ENCODE measurements at places on chromosomes 1 and 21.

DNA sequence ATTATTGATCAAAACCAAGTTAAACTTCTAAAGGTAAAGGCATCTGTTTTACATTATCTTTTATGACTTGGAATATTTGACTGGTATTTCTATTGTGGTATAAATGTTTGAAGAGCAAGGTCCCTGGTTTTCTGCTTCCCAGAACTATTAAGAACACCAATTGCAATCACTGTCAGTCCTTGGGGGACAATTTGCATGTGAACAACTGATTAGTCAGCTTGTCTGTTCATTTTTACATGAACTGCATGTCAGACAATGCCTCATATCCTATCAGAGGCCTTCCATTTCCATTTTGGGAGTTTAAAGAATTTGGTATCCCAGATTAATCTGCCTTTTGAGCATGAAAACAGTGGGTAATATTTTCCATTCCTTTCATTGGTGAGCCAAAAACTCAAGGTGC is 654.9 kb upstream of the USP24 start:
- DNase-seq, result no peak

DNA sequence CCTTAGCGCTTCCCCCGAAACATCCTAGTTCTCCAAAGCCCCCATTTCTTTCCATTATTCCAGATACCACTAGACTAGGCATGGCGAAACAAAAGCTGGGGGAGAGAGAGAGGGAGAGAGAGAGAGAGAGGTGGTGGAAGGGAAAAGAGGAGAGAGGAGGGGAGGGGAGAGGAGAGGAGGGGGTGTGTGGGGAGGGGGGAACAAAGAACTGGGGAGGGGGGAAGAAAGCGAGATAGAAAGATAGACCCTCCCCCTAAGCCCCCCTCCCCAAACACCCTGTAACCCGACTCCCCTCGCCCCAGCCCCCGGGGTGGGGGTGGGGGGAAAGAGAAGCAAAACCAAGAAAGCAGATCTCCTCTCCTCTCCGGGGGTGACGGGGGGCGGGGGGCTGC is 352 bp downstream of the MEX3A start:
- no peak for DNase-seq

DNA sequence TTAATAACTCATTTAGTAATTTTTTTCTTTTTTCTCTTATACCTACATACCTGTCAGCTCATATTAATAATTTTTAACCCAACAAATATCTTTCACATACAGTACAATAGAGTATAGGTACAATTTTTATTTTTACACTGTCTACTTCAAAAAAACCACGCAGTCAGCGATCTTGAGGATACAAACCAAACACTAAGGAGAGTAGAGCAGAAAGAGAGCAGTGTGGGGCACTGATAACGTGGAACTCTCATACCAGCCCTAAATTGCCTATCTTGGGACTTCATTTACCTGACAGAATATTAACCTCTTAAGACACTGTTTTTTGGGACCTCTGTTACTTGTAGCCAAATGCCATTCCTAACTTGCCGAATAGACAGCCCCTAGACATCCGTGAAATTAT is 5.5 kb downstream of the TRMT1L start:
- DNase-seq, result no peak

DNA sequence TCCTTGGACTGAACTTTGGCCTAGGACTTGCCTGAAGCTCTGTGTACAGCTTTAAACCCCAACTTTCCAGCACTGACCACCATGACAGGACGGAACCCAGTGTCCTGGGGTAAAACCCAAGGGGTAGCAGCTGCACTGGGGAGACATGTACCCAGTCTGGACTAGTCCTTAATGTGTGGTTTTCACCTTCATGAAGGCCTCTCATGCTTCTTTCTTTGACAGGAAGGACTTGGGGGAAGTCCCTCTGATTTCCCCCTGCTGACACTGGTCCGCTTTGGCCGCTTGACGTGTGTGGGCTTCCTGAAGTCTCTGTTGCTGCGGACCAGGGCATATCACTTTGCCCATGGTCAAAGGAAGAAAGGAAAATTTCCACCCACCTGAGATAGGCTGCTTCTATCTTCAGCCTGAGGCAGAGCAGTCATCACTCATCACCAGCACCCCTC is 66.3 kb upstream of the PRDX6 start:
- DNase-seq, result no peak

DNA sequence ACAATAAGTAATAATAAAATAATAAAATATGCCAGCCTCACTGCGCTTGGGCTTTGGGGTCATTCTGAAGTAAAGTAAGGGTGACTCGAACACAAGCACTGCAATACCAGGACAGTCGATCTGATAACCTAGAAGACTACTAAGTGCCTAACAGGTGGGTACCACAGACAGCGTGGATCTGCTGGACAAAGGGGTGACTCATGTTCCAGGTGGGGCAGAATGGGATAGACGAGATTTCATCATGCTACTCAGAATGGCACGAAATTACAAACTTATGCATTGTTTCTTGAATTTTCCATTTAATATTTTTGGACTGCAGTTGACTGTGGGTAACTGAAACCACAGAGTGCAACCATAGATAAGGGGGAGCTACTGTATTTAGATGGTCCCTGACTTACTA is 221.1 kb upstream of the GREM2 start:
- no peak for DNase-seq

DNA sequence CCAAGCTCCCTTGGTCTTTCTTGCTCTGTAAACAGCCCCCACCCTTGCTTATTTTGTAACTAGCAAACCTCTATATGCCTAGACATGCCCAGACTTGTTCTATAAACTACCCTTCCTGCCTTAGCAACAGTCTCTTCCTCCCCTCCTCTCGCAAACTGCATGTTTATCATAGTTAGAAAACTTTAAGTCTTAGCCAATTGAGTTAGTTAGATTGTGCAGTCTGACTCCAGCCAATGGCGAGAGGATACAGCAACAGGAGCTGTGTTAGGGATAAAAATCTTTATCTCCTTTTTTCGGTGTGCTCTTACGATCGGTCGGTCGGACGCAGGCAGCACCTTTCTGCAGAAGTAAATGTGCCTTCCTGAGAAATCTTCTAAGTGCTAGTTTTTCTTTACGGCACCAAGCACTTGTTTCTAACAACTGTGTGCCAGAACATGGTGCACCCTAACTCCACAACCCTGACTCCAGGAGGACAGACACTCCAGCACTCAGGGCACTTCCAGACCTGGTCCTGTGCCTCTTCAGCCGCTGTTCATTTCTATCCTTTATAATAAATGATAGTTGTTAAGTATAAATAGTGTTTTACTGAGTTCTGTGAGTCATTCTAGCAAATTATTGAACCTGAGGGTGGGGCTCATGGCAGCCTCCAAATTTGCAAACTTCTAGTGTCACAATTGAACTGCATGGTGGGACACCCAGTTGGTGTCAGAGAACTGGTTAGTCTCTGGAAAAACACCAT is 25.7 kb upstream of the GNG4 start:
- no peak for DNase-seq

DNA sequence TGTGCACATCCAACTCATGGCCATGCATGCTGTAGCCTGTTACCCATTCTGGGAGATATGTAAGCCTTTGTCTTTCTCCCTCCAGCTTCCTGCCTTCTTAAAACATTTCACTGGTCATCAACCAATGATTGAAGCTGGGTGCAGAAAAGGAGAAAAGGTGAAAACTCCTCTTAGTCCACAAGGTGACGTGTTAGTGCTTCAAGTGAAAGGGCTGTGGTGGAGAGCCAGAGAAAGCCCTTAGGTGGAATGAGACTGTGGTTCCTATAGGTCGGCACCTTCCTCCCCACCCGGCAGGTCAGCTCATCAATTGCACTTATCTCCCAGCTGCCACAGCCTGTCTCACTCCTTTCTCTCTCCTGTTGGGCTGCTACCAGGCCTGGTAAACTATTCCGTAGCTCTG is 30.4 kb downstream of the ERG start:
- DNase-seq, result no peak

GRCh38 chr1:35790670-35791069 is 17.1 kb upstream of the AGO4 start:
- no peak for DNase-seq

GRCh38 chr1:14855268-14855667 is 256.8 kb downstream of the KAZN start:
- DNase-seq, result no peak

DNA sequence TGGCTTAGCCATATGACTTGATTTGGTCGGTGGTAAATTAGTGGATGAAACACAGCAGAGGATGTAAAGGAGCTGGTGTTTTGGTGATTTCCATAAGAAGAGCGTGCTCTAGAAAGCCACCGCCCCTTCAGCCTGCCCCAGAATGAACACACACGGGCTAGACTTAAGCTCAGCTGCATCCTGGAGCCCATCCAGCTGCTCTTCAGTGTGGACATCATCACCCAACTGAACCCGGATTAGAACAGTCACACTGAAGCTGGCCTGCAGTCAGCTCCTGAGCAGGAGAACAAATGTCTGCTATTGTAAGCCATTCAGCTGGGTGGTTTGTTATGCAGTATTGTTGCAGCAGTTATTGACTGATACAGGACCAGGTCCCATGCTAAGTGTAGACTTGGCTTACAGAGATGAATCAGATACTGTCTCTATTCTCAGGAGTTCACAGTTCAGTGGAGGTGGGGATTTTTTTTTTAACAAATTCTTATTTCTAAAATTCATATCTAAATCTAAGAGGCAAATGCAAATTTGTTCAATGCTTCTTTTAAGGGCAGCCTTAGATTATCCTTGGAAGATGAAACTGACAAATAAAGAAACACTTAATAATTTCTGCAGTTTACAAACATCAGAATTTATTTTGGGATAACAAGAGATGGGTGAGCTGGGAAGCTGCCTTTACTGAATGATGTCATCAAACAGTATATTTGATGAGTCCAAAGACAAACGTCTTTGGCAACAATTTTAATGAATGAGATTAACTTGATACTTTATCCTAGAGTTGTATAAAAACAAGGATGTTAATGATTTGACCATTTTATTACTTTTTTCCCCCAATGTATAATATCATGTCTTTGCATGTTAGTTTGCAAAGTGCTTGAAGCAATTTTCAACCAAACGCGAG is 251.2 kb downstream of the TRABD2B start:
- DNase-seq, result no peak

DNA sequence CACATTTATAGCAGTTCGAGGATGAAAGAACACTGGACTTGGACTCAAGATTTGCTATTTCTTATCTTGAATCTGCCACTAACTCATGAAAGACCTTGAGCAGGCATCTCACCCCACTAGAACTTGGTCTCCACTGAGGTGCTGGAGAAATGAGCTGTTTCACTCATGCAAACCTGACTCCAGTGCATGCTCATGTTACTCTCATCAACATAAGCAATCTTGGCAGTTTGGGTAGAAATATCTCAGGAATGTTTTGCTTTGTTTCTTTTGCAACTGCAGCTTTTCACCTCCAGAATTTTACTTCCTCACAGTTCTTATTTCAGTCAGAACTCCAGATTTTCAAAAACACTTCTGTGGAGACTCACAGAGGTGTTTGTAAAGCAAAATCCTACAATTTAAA is 46.2 kb upstream of the DAB1 start:
- no peak for DNase-seq
